Activated CD8-positive, alpha-beta T cell treated with anti-CD3 and anti-CD28 coated beads, Interleukin-2, amount 10 ng/mL, durations not matched to agents 7 days and 5 days (primary cell): ENCODE measurements at places on chromosomes 3 and 15. TPM values are rescaled to one million over a fixed set of nuclear protein-coding genes. Genes with fewer than 3 reads are reported as not detected.
A peak's percentile ranks its signal among the peaks of the same experiment; 100 is the strongest.

Gene FHIT
- 4.8 TPM for total RNA-seq

Gene DNAJC17
- total RNA-seq: 47.2 TPM

Gene OXSR1
- 60.3 TPM for total RNA-seq

Gene ACVR2B
- 4.7 TPM for total RNA-seq

Gene KNG1
- total RNA-seq: not detected

Gene KBTBD8
- 10.8 TPM for total RNA-seq

Gene UACA
- 2.2 TPM for total RNA-seq

Gene ZBTB47
- total RNA-seq: 0.18 TPM

Gene HHLA2
- 3.3 TPM for total RNA-seq

Gene SUCNR1
- total RNA-seq: not detected

Gene VGLL3
- not detected for total RNA-seq

Gene GOLGA8S
- 1.0 TPM for total RNA-seq

Gene PRRT3
- total RNA-seq: 6.9 TPM

- peaks cover 69% of the 10 kb centered on the region for H3K4me1 ChIP-seq
- no peak overlapping the region for H3K27ac ChIP-seq
- no peak for DNase-seq
- no peak overlapping the region for H3K4me3 ChIP-seq
- H3K27me3 ChIP-seq: peaks cover 29% of the 10 kb centered on the region
- peaks cover 5% of the 10 kb centered on the region for H3K36me3 ChIP-seq
Measured at GRCh38 chr15:70494852-70495571, 268.3 kb downstream of the UACA start.

GRCh38 chr3:157136647-157137387 lies 23.1 kb downstream of the CCNL1 start:
- no peaks in the 10 kb centered on the region for H3K27me3 ChIP-seq
- peak overlapping the region; percentile 64 for H3K27ac ChIP-seq
- peaks cover 59% of the 10 kb centered on the region for H3K4me1 ChIP-seq

DNA sequence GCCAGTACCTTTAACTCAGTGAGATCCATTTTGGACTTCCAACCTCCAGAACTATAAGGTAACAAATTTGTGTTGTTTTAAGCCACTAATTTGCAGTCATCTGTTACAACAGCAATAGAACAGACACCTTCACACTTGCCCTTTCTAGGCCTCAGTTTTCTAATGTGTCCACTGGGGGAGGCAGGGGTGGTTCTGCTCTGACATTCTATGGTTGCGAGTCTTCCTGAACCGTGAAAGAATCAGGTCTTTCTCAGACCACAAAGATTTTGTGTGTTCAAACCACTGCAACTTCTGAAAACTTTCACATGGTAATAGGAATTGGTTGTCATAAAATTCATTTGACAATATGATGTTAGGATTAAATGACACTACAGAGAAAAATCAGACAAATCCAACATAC lies 26.8 kb upstream of the CSTA start:
- no peaks in the 10 kb centered on the region for H3K27me3 ChIP-seq
- H3K36me3 ChIP-seq: no peaks in the 10 kb centered on the region
- H3K27ac ChIP-seq: no peak overlapping the region
- H3K4me1 ChIP-seq: peaks cover 29% of the 10 kb centered on the region
- H3K4me3 ChIP-seq: no peak overlapping the region

GRCh38 chr3:134904241-134904771 lies 109.2 kb downstream of the EPHB1 start:
- no peak overlapping the region for H3K4me3 ChIP-seq
- no peak overlapping the region for H3K27ac ChIP-seq
- peaks cover 17% of the 10 kb centered on the region for H3K27me3 ChIP-seq
- H3K4me1 ChIP-seq: peaks cover 6% of the 10 kb centered on the region
- H3K36me3 ChIP-seq: no peaks in the 10 kb centered on the region

GRCh38 chr3:50170689-50171088 lies 15.6 kb downstream of the SEMA3F start:
- H3K4me1 ChIP-seq: peaks cover 5% of the 10 kb centered on the region
- H3K4me3 ChIP-seq: no peak overlapping the region
- H3K27ac ChIP-seq: no peak overlapping the region
- H3K36me3 ChIP-seq: no peaks in the 10 kb centered on the region
- no peak for DNase-seq
- no peaks in the 10 kb centered on the region for H3K27me3 ChIP-seq

DNA sequence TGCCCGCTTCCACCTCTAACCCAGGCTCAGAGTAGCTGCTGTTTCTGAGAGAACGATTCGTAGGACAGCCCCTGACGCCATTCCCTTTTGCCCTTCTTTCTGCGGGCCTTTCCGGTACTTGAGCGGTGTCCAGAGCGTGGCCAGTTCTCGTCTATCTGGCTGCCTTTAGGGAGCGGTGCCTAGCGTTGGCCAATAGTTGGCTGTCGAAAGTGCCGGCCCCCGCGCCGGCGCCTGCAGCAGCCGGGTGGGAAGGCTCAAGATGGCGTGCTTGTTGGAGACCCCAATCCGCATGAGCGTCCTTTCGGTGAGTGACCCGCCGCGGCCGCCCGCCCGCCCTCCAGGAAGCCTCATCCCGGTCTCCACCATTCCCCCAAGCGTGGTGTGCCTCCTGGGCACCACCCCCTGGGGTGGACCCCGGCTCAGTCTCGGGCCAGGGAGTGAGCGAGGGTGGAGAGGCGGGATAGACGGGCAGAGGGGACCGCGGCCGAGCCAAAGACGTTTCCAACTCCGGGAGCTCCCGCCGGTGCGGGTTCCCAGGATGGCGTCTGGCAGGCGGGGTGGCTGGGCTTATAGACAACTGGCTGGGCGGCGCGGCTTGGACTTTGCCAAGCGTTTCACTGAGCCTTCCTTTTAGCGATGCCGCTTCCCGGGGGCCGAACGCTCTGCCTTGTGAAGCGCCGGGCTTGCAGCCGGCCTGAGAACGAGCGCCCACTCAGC lies at the start of gene ARMC8:
Gene ARMC8 (plus strand): TSS at position 6 of the 717 bp plus-strand sequence. CDS start 254 bp downstream, at position 260.
- peaks cover 34% of the 10 kb centered on the region for H3K4me1 ChIP-seq
- peak within 1 kb of the TSS; percentile 96 for H3K27ac ChIP-seq

- H3K4me3 ChIP-seq: no peak overlapping the region
- H3K27me3 ChIP-seq: no peaks in the 10 kb centered on the region
- H3K4me1 ChIP-seq: no peaks in the 10 kb centered on the region
- no peak overlapping the region for H3K27ac ChIP-seq
- H3K36me3 ChIP-seq: no peaks in the 10 kb centered on the region
- no peak for DNase-seq
Measured at GRCh38 chr3:99253963-99254355, 352.5 kb upstream of the DCBLD2 start.

DNA sequence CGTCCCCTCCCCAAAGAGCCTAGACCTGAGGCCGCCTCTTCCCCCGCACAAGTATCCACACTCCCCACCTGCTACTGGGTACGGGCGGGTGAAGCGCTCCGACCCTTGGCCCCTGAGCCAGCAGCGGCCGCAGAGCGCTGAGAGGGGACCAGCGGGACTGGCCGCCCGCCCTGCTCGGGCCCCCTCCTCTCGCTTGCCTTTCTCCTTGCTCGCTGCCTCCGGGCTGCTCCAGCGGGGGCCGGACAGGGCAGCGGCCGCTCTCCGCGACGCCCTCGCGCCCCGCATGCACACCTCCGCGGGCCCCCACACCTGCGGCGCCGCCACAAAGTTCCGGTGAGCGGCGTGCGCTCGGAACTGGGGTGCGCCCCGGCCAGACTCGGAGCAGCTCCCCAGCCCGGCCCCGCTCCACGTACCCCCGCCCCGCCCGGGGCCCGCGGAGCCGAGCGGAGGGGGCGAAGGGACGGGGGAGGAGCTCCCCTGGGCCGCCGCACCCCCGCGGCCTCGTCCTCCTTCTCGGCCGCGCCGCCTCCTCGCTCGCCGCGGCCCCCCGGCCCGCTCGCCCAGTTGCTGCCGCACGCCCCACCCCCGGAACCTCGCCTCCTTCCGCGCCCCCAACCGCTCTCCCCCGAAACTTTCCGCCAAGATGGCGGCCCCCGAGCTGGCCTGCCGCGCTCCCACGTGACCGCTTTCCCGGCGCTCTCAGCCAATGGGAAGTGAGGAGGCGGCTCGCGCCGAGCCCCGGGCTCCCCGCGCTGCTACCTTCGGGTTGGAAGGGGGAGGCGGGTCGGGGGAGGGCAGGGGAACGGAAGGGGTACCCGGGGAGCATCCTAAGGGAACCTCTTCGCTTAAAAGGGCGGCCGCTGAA lies 704 bp downstream of the DLG1 start:
- peaks cover 39% of the 10 kb centered on the region for H3K4me1 ChIP-seq
- H3K36me3 ChIP-seq: peaks cover 24% of the 10 kb centered on the region
- peak overlapping the region; percentile 98 for H3K4me3 ChIP-seq
- peak overlapping the region; percentile 96 for H3K27ac ChIP-seq
- DNase-seq: peak; percentile 93

DNA sequence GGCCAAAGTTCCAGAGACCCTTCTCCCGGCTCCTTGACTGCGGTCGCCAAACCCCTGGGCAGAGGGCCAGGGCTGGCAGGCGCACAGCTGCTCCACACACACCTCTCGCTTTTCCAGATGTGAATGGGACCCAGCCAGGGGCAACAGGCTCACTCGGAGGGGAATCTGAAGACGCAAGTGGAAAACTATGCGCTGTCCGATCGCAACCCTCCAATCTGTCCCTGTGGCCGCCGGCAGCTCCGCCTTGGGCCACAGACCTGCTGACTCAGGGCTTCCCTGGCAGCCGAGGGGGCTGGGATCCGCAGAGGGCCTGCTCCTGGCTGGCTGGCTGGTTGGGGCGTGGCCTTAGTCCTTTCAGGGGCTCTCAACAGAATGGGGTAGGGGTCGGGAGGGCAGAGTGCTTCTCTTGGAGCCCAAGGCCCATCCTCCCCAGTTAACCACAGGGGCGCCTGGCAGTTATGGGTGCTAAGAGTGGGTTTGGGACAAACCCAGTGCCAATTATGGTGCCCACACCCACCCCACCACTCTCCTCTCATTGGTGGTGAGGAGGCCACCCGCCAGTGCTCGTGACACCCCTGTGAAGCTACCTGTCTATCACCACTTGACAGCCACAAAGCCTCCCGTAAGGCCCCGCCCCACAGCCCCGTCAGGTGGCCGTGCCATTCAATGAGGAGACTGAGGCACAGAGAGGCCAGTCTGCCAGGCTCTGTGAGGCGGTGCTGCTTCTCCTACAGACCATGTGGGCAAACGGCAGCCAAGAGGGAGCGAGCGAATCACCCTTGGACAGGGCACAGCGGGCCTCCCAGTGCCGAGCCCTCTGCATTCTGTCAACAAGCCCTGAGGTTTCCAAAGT lies 53.8 kb downstream of the IQSEC1 start:
- no peaks in the 10 kb centered on the region for H3K36me3 ChIP-seq
- H3K4me3 ChIP-seq: no peak overlapping the region
- no peak for DNase-seq

DNA sequence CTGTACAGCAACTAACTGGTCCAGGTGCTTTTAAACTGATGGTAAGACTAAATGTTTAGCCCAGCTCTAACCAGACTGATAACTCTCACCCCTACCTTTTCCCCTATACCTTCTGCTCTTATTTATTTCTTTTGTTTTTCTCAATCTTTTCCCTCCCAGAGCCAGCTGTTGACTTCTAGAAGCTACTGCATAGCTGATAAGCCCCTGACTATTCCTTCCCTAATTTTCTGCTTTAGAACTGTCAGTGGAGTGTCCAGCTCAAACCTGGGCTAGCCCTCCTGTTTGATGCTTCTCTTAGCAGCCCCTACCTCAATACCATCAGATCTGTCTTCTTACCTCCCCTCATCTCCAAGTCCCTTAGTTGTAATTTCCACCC lies 20.6 kb downstream of the SLC35G2 start:
- H3K4me3 ChIP-seq: no peak overlapping the region
- DNase-seq: no peak
- H3K27ac ChIP-seq: peak overlapping the region; percentile 46
- H3K36me3 ChIP-seq: peaks cover 18% of the 10 kb centered on the region
- H3K4me1 ChIP-seq: peaks cover 18% of the 10 kb centered on the region

DNA sequence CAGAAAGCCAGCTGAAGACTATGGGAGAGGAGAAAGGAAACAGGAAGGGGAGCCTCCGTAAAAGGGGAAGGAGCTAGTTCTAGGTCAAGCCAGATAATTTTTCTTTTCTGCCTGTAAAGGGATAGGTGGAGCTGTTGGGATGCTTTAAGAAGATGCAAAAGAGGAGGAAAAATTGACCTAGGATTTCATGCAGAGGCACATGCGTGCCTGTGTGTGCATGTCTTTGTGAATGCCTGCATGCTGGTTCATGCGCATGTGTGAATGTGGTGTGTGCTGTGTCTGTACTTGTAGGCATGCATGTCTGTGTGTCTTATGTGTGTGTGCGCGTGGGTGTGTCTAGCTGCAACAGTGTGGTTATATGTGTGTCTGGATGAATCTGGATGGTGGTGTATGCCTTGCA lies 27.3 kb downstream of the CCDC33 start:
- no peaks in the 10 kb centered on the region for H3K36me3 ChIP-seq
- DNase-seq: no peak
- H3K4me3 ChIP-seq: no peak overlapping the region

DNA sequence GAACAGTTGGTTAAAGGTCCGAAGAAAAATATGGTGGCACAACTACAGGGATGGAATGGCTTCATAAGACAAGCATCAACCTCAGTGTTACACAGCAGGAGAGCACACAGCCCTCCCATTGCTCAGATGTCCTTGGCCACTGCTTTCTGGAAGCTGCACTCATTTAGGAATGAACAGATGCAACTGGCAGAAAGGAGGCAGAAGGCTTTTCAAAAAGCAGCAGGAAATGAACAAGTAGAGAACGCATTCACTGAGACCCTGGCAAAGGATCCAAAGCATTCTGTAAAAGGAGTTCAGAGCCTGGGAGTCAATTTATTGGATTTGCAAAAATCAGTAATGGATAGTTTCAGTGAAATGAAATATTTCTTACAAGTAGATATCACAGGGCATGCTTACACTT lies 101.1 kb downstream of the PDZRN3 start:
- H3K27me3 ChIP-seq: no peaks in the 10 kb centered on the region
- no peaks in the 10 kb centered on the region for H3K4me1 ChIP-seq
- DNase-seq: no peak
- H3K4me3 ChIP-seq: no peak overlapping the region
- no peaks in the 10 kb centered on the region for H3K36me3 ChIP-seq

GRCh38 chr15:48617619-48618018 lies 27.9 kb downstream of the FBN1 start:
- H3K4me1 ChIP-seq: no peaks in the 10 kb centered on the region
- H3K27ac ChIP-seq: no peak overlapping the region
- DNase-seq: no peak
- no peaks in the 10 kb centered on the region for H3K36me3 ChIP-seq

DNA sequence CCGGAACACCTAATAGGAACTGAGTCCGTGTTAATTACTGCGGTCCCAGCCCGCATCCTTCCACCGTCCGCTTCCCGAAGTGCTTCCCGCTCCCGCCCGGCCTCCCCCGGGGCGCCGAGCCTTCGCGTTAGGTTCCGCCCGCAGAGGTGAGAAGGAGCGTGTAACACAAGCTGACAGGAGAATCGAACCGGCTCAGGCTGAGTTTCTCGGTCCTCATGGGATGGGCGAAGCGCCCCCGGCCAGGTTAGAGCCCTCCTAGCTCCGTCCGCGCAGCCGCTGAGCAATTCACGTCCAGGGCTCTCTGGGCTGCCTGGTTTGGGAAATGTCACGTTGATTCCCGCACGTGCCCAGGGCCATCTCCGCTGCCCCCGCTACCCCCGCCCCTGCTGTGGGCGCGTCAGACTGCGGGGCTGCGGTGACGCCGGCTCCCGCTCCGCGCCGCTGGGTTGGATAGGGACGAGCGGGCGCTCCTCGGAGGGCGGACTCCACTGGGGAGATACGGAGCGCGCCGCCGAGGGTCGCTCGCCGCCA lies 954 bp downstream of the CLDN11 start:
- H3K27ac ChIP-seq: no peak overlapping the region
- no peak for DNase-seq
- peaks cover 42% of the 10 kb centered on the region for H3K27me3 ChIP-seq
- peaks cover 12% of the 10 kb centered on the region for H3K4me1 ChIP-seq

GRCh38 chr15:33031324-33031821 lies 163.1 kb downstream of the FMN1 start:
- H3K36me3 ChIP-seq: no peaks in the 10 kb centered on the region
- no peak for DNase-seq
- no peaks in the 10 kb centered on the region for H3K4me1 ChIP-seq

- DNase-seq: no peak
- no peak overlapping the region for H3K27ac ChIP-seq
- H3K27me3 ChIP-seq: no peaks in the 10 kb centered on the region
- H3K4me3 ChIP-seq: no peak overlapping the region
Measured at GRCh38 chr3:143603774-143604173, 244.5 kb downstream of the SLC9A9 start.
